ENCODE measurements at places on chromosomes 11 and 22.

DNA sequence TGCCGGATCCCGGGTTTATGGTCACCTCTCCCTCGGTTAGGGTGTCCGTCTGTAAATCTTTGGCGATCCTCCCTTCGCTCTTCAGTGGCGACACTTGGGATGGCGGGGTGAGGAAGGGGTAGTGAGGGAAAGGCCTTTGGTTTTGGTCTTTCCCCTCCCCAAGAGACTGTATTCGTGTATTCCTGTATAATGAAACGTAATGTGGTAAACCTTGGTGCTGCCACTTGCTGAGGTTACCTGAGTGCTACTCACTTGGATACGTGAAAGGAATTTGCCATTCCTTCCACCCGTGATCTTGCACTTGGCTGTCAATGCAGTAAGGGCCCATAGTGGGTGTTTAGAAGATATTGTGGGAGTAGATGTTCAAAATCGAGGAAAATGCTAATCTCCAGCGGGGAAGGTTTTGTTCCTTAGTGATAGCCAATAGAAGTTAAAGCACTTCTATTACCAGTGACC lies 578 bp upstream of the NUP160 start:
- DNase-seq = no peak

DNA sequence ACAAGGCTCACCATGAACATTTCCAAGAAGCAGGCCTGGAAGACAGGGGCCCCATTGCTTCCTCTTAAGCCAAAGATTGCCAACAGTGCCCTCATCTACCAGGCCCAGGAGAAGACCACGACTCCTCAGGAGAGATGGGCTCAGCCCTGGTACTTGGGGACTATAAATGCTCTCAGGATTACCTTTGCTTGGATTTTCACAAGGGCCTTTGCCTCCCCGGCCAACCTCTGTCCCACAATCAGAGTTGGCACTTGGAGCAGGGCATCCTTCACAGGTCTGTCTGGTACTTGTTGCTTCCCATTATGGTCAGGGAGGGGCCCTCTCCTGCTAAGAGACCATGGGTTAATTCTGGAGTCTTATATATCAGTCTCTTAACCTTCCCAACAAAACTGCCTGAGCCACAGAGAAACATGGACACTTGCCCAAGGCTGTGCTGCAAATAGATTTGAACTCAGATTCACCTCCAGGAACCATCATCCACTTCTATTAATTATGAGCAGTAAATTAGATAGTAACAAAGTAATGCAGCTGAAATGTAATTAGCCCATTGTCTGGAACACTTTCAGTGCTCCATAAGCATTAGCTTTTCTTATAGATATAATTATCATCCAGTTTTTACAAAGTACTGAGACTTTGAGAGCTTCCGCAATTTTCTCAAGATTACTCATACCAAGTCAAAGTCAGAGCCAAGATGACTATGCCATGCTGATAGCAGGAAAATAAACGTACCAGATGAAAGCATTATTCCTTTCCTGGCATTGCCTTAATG lies 33.5 kb downstream of the POU2AF3 start:
- no peak for DNase-seq

GRCh38 chr22:39530692-39531331 lies 1.7 kb downstream of the RPS19BP1 start:
- DNase-seq = no peak

DNA sequence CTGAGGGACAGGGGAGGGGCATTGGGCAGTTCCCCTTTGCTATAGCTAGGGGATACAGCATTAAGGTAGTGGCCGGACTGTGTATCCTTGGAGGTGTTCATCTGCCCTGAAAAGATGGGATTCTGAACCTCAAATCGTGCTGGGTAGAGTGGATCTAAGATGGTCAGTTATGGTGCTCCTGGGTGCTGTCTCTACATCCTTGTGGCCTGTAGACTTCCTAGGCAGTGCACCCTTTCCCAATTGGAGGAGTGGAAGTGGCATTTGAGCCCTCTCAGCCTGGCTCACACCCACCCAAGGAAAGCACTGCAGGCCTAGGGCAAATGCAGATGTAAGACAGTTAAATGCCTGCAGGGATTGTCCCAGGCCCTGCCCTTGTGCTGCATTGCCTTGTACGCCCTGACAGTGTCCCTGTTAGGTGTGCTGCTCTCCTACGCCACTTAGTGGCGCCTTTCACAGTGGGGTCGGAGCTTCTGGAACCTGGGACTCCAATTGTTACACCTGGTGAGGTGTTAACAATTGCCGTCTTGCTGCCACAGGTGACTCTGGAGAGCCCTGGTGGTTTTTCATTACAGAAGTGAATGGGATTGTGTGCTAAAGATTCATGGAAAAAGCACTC lies 35.0 kb downstream of the PPFIBP2 start:
- DNase-seq = no peak

DNA sequence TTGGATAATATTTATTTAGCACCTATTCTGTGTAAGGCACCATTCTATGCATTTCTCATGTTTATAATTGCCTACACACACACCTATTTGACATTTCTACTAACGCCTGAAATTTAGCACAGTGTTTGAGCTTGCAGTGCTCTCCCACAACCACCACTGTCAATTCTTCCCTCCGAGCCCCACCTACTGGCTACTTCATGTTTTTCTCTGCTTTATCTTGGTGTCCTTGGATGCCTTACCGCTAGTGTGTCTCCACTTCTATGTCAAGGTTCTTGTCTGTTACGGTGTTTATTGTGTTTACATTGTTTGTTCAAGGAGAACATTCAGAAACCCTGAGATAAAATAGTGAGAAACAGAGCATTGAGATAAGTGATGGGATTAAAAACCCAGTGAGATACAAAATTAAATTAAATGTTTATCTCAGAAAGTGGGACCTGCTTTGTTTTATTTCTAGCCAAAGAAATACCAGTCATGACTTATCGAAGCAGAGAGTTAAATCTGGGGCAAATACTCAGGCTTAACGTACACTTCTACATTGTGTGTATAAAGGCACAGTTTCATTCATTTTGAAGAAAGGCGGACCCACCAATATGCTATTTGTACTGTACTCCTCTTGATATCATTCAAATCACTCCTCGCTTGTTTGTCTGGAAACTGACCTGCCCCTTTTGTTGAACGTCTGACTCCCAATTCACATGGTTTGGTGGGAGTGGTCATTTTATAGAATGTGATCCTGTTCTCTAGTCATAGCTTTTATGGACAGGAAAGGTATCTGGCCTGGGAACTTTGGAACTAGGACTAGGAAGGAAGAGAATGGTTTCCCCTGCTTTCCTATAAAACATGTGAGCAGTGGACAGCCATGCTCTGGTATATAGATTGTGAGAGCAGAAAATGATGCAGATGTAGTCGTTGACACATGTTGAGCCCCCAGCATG lies 39.2 kb upstream of the SLC36A4 start:
- DNase-seq = peak; percentile 96

Measured in LNCaP clone FGC (cell line).